Eye (tissue), 1 donor: ENCODE measurements at places on chromosomes 1 and 21.

- DNase-seq, result no peak
Observed at GRCh38 chr1:59866462-59866861, 51.7 kb downstream of the HOOK1 start.

DNA sequence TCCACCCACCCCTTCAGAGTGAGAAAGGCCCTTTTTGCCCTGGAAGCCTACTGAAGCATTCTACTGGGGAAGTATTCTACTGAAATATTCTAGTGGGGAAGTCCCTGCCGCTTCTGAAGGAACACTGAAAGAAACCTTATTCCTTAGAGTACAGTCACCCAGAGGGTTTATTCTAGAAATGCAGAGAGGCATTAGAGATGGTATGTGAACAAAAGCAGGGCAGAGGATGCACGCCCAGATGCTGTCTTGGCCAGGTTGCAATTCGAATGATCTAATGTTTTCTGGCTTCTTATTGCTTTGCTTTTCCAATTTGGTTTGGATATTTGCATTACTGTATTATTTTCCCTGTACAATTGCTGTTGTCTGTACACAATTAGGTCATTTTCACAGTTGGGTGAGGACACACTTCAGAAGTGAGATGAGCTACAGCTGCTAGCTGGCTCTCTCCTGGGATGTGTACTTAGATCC lies 37.1 kb downstream of the CCN1 start:
- peak; percentile 37 for DNase-seq

DNA sequence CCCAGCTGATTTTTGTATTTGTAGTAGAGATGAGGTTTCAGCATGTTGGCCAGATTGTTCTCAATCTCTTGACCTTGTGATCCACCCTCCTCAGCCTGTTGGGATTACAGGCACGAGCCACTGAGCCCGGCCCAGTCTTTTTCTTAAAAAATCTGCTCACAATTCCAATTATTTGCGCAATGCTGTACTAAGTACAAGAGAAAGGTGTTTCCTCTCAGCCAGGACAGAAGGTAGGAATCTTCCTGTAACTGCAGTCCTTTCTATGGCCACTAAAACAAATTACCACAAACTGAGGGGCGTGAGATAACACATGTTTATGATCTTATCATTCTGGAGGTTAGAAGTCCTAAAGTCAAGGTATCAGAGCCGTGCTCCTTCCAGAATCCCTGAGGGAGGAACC lies 6.9 kb upstream of the CBR3 start:
- no peak for DNase-seq

- DNase-seq, result no peak
Observed at GRCh38 chr1:17662296-17662695, 92.8 kb upstream of the ACTL8 start.

GRCh38 chr1:84758968-84759491 lies 68.8 kb upstream of the SSX2IP start:
- DNase-seq, result peak; percentile 37

DNA sequence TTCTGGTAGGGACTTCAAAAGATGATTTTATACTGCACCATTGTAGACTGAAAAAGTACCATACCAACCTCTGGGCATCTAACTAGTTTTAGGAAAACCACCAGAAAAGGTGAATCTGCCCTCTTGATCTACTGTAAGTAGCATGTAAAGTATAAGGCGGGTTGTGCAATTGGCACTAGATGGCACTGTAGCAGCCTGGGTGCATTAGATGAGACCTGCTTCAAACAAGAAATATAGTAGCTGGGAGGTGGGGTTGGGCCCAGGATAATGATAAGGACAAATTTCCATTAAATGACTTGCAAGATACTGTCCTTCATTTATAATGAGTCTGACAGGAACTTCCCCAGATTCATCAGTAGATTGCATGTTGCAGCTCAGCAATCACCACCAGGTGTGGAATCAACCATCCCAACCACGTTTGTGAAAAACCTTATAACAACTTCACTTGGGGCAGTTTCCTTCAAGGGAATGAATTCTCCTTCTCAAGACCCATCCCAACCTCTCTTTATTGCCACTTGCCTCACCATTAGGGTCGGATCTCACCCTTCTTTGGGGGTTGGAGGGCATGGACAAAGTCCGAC lies 37.3 kb upstream of the IL10 start:
- no peak for DNase-seq

DNA sequence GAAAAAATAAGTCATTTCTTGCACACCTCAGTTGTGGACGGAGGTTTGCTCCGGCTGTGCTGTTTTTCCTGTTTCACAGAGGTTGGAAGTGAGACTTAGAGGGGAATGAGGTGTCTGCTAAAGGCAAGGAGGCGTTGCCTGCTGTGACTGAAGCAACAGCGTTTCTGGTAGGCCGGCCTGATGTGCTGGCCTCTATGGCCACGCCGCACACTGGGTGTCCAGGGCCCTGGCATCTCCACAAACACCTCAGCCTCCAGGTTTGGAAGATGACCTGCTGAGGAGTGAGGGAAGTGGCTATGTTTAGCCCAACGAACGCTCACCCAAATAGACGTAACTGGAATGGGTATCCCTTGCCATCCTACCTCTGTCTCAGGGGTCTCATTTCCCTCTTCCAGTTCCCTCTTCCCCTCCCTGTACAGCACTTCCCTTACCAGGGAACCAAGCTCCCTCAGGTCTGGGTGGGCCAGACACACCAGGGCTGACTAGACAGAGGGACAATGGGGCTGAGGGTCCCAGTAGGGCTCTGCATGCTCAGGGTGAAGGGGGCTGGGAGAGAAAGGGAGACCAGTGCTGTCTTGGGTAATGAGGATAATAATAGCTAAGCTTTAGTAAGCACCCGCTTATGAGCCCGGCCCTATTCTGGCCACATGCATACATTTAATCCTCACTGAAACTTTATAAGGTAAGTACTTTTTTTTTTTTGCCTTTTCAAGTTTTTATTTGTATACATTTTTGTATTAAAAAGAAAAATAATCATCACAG lies 11.9 kb downstream of the CACNA1S start:
- no peak for DNase-seq

DNA sequence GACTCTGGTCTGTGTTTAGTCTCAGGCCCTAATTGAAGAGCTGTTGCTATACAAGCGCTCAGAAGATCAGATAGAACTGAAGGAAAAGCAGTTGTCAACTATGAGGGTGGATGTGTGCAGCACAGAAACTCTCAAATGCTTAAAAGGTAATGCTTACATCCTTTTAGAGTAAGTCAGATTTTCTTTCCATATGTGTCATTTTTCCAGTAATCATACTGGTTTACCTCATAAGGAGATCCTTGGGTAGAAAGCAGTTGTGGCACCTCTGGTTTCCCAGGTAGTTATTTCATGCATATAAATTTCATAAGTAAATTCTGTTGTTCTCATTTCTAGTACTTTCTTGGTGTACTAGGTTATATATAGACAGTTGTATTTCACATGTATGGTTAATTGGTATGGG lies 43.0 kb upstream of the TARS2 start:
- no peak for DNase-seq

DNA sequence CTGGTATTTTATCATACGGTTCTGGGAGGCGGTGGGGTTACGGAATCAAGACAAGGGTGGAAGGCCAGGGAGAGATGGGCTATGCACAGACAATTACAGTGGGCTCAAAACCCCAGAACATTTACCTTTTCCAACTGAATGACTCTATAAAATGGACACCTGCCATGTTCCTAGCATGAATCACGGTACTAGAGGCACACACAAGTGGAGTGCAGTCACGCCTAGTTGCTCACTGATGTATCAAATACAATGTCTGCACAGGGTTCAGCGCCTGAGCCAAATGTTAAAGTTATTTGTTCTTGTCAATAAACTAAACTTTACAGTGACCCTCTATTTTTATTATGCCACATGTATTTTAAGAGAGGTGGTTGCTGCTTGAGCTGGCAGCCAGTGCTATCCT lies 121.4 kb downstream of the ATG4C start:
- DNase-seq, result no peak

DNA sequence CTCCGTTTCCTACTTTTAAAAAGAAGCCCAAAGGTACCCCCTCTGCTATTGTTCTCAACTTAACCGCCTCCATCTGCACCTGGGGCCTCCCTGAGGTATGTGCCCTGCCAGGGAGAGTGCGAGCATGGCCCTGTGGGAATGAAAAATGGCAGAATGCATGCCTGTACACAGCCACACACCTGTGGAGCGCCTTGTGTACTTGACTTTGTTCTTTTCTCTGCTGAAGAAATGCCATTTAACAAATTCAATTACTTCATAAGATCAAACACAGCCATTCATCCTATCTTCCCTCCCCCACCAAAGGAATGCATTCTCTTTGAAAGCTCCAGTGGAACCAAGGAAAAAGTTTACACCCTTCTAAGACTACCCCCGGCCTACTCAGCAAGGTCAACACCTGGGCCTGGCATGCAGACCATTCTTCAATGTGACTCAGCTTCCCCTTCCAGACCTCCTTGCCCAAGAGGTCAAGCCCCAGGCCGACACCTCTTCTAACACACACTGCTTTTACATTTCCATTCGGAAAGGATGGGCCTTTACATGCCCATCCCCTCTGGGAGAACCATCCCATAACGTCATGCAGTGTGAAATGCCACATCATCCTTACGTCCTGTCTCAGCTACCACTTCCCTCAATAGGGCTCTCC lies 123.7 kb downstream of the SMYD2 start:
- no peak for DNase-seq

- DNase-seq, result peak; percentile 90
Observed at GRCh38 chr1:16175610-16176553, 20.0 kb upstream of the EPHA2 start.

DNA sequence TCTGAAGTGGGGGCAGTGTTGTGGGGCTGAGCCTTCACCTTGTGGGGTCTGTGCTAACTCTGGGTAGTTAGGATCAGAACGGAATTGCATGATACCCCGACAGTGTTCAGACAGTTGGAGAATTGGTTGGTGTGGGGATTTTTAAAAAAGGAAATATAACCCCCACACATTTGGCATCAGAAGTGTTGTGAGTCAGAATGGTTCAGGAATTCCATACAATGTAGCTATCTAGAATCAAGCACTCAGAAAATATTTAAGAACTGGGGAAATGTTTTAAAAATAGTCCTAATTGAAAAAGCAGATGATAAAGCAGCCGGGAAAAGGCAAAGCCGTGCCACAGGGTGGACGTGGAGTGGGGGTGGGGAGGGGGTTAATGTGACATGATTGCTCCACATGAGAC lies 6.5 kb upstream of the S100A7 start:
- DNase-seq, result no peak

DNA sequence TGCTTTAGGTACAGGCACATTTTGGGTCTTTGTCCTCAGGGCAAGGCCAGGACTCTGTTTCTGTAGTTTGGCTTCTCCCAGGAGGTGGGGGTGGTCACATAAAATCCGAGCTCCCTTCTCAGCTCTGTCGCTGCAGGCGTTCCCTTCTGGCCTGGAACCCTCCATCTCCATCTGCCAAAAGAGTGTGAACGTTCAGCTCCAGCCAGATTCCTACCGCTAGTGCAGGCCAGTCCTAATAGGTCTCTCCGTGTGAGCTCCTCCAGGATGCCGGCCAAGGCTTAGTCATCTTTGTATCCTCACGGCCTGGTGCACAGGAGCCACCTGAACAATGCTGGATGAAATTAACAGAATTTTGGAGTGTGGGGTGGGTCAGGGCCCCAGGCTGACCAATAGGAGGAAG lies 19.9 kb upstream of the KCNA10 start:
- DNase-seq, result no peak

DNA sequence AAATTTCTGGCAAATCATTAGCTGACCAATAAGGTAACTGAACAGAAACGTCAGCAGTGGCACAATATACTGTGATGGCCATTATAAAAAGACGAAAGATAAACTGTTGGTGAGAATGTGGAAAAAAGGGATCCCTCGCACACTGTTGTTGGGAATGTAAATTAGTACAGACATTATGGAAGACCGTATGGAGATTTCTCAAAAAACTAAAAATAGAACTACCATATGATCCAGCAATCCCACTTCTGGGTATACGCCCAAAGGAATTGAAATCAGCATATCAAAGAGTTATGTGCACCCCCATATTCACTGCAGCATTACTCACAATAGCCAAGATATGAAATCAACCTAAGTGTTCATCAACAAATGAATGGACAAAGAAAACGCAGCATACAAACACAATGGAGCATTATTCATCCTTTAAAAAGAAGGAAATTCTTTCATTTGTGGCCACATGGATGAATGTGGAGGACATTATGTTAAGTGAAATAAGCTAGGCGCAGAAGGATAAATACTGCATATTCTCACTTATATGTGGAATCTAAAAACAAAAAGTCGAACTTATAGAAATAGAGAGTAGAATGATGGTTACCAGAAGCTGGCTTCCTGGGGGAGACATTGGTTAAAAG lies 257.7 kb downstream of the RHOU start:
- no peak for DNase-seq

DNA sequence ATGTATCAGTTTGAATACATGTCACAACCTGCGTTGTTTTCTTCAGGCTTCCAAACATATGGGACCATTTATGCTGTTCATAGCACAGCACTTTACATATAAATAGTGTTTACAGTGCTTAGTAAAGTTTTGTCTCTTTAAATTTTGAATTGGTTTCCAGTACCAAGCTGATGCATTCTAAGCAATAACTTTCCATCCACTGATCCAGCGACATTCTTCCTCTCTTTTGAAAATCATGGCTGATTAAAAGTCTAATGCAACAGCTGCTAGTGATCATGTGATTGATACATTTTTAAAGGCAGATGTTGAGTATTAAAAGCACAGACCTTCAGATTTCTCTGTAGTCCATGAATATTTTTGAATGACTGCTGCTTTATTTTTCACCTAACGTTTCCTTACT lies 154.9 kb downstream of the PTPRC start:
- peak; percentile 29 for DNase-seq

DNA sequence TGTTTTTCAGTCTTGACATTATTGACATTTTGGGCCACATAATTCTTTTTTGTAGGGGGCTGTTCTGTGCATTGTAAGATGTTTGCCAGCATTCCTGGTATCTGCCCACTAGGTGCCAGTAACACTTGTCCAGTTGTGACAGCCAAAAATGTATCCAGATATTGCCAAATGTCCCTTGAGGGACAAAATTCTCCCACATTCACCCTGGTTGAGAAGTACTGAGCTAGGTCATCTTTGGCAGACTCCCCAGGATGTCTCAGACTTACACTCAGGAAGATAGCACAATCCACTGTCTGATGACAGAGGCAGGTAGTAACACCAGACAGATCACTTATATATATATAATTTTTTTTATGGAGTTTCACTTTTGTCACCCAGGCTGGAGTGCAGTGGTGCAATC lies 5.9 kb downstream of the CD48 start:
- no peak for DNase-seq

GRCh38 chr21:38621132-38621531 lies 122.9 kb upstream of the ERG start:
- no peak for DNase-seq

GRCh38 chr1:110339407-110340206 lies 430 bp downstream of the RBM15 start:
- no peak for DNase-seq

DNA sequence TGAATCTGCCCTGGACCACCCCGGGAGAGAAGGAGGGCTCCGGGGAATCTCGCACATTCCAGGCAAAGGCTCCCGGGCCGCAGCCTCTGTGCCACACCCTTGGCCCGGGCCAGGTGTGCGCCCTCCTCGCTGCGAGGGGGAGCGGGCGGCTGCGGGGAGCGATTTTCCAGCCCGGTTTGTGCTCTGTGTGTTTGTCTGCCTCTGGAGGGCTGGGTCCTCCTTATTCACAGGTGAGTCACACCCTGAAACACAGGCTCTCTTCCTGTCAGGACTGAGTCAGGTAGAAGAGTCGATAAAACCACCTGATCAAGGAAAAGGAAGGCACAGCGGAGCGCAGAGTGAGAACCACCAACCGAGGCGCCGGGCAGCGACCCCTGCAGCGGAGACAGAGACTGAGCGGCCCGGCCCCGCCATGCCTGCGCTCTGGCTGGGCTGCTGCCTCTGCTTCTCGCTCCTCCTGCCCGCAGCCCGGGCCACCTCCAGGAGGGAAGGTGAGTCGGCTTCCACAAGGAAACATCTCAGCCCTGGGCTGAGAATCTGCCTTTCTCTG lies at the start of gene LAMC2:
Gene LAMC2 (plus strand): TSS at position 324 of the 550 bp plus-strand sequence. CDS start 89 bp downstream, at position 413.
- peak; percentile 64 for DNase-seq
